Stimulated activated CD4-positive, alpha-beta T cell treated with anti-CD3 and anti-CD28 coated beads, TNF-alpha, amount 100 ng/mL, for 24 hours (primary cell): ENCODE measurements at places on chromosomes 16 and 17.

- no peak for DNase-seq
These were observed 121.2 kb downstream of the SNX11 start for GRCh38 chr17:48228720-48229119.

DNA sequence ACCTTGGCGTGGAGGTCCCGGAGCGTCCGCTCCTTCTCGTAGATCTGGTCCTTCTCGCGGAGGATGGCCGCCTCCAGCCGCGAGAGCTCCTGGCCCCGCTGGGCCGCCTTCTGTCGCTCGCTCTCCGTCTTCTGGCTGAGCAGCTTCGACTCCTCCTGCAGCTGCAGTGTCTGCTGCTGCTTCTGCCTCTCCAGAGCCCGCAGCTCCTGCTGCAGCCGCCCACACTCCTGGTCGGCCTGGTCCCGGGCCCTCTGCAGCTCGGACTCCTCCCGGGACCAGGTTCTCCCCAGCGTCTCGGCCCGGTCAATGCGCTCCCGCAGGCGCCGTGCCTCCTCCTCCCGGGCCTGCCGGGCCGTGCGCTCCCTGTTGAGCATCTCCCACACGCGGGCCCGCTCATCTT, 7.6 kb downstream of the CDK3 start:
- DNase-seq: no peak

GRCh38 chr17:74079537-74080300, 123.8 kb upstream of the RPL38 start:
- DNase-seq: no peak

GRCh38 chr16:1180549-1181403, 27.9 kb downstream of the CACNA1H start:
- no peak for DNase-seq

DNA sequence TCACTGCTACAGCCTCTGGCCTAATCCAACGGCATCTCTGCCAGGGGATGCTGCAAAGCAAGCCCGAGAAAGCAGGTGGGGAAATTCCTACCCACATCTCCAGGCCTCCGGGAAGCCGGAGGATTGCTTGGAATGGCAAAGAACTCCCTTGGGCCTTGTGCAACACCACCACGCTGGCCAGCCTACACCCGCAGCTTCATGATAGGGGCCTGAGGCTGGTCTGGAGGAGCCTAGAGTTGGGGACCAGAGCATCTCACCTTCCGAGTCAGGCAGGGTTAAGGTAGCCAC, 20.3 kb downstream of the GGA3 start:
- DNase-seq: no peak

GRCh38 chr16:62038225-62038624, 2.0 kb upstream of the CDH8 start:
- no peak for DNase-seq

GRCh38 chr17:45302649-45303173, 14.1 kb downstream of the MAP3K14 start:
- no peak for DNase-seq

GRCh38 chr17:64145375-64145750, 15.4 kb upstream of the ERN1 start:
- DNase-seq: no peak

GRCh38 chr16:75219838-75220237, 1.1 kb downstream of the CTRB1 start:
- no peak for DNase-seq

DNA sequence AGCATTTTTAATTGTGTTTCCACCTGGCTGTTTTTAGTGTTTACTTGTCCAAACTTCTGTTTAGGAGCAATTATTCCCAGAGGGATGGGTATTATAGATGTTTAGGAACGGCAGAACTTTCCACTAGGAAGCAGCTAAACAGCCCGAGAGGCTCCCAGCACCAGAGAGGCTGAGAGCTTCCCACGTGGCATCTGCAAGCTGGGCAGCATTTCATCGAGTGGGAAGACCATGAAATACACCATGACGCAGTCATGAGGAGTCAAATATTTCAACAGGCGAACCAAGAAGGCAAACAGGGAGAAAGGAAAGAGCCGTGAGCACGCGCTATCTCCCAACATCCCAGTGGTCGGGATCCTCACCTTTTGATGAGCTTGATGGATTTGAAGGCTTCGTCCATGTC, 24.1 kb downstream of the TMEM204 start:
- no peak for DNase-seq

DNA sequence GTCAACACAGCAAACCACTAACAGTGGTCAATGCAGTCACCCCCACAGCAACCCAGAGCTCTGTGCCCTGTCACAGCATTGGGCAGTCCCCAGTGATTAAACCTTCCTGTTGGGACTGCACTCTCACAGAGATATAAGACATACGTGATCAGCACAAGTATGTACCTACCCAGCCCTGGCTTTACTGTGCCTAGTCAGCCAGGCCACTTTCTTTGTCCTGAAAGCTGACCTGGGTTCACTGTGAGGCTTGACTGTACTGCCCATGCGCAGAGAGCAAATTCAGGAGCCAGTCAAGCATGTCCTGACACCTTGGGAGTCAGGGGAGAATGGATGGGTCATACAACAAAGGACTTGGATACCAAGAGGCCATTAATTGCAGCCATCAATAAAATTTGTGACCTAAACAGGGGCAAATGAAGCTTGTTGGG, 10.9 kb upstream of the TMEM170A start:
- no peak for DNase-seq

DNA sequence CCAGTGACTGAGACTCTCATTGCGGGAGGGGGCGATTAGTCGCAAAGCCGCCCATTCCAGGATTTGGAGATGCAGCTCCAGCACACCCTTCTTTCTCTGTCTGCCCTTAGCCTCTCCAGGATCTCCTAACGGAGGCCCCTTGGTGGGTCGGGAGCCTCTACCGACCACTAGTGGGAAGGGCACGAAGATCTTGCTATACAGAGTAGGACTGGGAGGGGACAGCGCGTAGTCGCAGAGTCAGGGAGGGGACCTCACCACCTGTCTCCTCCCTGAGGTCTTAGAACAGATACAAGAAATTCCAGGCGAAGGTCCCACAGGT, 588 bp upstream of the SMTNL2 start:
- no peak for DNase-seq

- no peak for DNase-seq
These were observed 181.6 kb downstream of the RAB11FIP4 start for GRCh38 chr17:31573047-31573446.

DNA sequence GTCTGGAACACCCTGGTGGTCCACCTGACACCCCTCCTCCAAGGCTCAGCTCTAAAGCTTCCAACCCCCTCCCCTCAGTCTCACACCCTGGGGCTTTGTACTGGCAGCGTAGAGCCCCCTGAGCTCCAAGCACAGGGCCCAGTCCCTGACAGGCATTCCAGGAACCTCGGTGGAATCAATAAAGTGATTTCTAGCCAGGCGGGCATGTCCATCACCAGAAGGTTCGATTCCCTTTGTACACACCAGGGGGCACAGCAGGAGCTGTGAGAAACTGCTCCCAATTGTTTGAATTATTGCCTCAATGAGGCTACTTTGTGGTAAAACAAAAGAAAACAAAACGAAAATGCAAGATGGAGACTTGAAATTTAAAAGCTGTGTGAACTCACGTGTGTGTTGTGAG, 51.8 kb downstream of the SMPD3 start:
- peak; percentile 15 for DNase-seq

DNA sequence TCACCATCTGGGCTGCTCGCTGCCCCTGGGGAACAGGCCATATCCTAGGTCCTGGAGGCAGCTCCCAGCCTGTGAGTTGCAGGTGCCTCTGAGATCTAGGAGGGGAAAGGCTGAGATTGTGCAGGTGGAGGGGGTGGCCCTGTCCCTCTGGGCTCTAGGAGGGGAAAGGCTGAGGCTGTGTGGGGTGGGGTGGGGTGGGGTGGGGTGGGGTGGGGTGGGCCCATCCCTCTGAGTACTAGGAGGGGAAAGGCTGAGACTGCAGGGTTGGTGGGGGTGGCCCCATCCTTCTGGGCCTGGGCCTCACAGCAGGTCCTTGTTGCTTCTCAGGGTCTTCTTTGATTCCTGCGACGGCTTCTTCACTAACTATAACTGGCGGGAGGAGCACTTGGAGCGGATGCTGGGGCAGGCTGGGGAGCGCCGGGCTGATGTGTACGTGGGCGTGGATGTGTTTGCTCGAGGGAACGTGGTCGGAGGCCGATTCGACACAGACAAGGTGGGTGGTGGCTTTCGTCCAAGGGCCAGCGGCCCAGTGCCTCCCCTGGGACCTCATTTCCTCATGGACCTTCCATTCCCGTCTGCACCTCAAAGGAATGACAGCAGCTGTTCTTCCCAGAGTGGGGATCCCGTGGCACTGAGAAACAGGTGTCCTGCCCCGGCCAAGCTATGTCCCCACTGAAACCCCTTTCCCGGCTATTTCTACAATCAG, 7.1 kb downstream of the ENGASE start:
- DNase-seq: no peak

DNA sequence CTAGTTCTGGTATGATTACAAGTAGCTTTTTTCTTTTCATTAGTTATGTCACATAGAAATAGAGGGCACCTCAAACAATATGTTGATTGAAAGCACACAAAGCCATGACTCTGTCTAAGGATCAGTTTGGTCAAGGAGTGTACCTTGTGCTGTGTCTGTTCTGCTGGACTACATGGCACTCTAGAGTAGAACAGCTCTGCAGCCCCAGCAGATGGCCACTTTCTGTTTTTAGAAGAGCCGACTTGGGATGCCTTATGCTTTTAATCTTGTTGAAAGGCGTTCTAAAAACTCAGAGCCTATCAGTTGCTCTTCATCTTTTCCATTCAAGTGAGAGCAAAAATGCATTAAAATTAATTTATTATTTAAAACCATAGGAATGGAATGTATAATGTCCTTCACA, 49.3 kb upstream of the CA10 start:
- no peak for DNase-seq

- peak; percentile 57 for DNase-seq
These were observed 2.1 kb upstream of the C17orf78 start for GRCh38 chr17:37373530-37374159.

DNA sequence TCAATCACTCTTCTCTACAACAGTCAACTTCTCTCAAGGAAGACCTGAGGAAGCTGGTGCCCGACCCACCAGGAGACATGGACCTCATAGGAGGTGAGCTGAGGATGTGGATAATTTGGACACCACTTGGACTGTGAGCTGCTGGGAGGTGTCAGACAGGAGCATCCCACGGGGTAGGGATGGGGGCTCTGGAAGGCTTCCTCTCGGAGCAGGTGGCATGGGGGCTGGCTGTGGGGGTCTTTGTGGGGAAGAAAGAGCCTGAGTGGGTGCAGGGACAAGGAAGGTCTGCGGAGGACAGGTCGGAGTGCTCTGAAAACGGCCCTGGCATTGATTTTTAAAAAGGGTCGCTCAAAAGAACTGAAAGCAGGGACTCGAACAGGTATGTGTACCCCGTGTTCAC, 64.0 kb downstream of the TBC1D16 start:
- DNase-seq: no peak

- DNase-seq: no peak
These were observed 29.6 kb downstream of the VPS53 start for GRCh38 chr17:685006-685405.

GRCh38 chr17:40995116-40995515, 1.2 kb upstream of the KRTAP3-3 start:
- DNase-seq: no peak

DNA sequence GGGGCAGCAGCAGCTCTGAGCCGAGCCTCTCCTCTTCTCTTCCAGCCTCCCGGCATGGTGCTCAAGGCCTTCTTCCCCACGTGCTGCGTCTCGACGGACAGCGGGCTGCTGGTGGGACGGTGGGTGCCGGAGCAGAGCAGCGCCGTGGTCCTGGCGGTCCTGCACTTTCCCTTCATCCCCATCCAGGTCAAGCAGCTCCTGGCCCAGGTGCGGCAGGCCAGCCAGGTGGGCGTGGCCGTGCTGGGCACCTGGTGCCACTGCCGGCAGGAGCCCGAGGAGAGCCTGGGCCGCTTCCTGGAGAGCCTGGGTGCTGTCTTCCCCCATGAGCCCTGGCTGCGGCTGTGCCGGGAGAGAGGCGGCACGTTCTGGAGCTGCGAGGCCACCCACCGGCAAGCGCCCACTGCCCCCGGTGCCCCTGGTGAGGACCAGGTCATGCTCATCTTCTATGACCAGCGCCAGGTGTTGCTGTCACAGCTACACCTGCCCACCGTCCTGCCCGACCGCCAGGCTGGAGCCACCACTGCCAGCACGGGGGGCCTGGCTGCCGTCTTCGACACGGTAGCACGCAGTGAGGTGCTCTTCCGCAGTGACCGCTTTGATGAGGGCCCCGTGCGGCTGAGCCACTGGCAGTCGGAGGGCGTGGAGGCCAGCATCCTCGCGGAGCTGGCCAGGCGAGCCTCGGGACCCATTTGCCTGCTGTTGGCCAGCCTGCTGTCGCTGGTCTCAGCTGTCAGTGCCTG, 4.4 kb downstream of the PIGQ start:
- no peak for DNase-seq

DNA sequence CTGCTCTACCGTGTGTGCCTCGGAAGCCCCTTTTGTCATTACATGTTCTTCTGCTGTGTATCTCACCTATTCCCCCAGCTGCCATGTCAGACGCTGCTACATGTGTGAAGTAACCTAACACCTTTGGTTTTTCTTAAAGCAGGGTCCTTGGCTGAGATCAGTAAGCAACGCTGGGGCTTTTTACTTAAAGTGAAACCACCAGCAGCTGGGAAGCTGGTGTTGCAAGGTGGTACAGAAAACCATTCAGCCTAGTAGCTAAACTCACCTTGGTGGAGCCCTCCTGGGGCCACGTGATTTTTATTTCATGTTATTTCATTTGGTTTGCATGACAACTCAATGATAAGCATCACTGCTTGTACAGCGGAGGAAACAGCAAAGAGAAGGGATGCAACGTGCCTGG, 62.6 kb downstream of the PLCG2 start:
- DNase-seq: no peak

GRCh38 chr16:87956365-87957231, 5.4 kb downstream of the BANP start:
- peak; percentile 61 for DNase-seq

DNA sequence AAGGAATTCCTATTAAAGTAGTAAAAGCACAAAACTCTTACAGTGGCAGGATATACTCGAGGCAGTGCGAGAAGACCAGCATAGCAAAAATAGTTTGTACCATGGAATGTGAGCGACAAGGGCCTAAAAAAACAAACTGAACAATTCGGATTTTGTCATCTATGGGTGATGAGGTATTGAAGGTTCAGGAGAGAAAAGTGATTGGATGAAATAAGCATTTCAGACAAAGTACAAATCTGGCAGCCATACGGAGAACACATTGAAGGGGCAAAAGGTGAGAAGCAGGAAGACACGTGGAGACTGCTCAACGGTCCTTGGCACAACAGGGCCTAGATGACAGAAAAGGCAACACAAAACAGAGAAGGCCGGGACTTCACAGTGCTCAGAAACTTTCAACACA, 22.5 kb downstream of the MYH10 start:
- no peak for DNase-seq

- DNase-seq: no peak
These were observed 2.7 kb downstream of the PLLP start for GRCh38 chr16:57281791-57282190.

- DNase-seq: no peak
These were observed 13.7 kb downstream of the KRABD2 start for GRCh38 chr17:8362651-8363332.
